ENCODE measurements at places on chromosomes 11 and 22.
A peak's percentile ranks its signal among the peaks of the same experiment; 100 is the strongest.

DNA sequence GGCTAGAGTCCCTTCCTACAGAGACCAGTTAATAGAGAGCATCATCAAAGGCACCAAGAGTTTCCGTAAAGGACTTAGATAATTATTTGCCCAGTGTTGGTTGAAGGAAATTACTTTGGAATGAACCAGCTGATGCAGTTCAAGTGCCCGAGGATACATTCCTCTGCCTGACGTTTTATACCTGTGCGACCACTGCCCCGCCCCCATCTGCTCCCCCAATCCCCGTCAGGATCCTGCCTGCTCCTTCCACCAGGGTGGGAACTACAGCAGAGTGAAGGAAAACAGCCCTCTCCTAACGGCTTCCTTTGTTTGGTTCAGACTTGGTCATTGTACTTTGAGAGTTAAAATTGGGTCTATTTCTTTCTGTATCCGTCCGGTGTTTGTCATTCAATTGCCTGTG is 761.5 kb downstream of the NTM start:
- DNase-seq, result no peak

DNA sequence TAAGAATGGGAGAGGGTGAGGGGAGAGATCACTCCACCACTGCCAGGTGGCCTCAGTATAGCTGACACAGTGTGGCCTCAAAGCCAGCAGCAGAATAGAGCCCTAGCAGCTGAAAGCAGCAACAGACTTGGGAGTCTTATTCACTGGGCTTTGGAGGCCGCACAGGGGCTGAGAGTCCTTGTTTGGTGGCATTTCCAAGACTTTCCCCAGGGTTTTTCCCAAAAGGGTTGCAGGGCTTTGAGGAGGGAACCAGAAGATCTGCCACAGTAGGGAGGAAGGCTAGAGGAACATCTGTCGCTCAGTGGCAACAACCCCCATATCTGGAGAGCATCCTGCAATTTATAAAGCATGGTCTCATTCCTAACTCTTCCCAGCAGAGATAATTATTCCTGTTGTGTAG is 35.0 kb upstream of the RCN1 start:
- DNase-seq, result no peak

DNA sequence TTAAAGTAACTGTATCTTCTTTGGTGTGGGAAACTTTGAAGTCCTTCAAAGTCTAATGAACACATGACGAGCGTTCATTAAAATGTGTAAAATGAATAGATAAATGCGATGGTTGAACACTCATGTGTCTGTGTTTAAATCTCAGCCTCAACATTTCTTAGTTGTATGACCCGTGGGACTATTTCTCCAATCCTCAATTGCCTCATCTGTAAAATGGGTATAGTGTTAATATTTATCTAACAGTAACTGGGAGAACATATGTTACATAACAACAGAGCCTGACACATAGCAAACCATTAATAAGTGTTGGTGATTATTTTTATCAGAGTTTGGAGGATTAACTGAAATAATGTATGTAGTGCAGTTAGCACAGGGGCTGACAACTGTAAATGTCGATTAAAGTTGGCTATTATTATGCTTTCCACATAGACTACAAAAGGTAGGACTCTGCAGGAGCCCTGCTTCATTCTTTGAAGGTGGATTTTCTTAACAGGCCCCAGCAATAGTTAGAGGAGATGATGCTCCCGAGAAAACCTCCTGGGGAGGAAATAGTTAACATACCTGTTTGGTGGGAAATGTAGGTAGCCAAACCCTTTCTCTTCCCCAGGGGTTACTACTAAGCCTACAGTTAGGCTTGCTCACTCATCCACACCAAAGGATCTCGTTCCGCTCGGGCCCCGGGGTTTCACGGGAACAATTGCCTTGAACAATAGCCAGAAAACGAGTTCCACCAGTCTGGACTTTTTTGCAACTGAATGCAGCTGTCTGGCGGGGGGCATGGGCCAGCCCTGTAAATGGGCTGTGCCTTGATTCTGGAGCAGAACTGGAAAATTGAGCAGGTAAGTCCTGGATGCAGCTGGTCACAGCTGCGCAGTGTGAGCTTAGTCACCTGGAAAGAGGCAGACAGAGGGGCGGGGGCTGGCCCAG is 133.4 kb downstream of the DBX1 start:
- no peak for DNase-seq

DNA sequence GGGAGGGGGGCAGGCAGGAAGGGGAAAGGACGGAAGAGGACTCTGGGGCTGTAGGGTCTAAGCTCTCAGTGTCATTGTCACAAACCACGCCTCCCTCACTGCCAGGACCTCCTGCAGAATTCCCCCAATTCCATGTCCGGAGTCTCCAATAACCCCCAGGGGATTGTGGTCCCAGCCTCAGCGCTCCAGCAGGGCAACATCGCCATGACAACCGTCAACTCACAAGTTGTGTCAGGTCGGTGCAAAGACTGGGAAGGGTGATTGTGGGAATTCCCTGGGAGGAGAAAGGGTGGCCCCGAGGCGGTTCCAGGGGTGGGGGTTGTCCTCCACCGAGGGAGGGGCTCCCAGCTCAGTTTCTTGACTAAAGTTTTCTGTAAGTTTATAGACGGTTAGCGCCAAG is 86.0 kb downstream of the FEZ1 start:
- DNase-seq, result no peak

GRCh38 chr11:76724171-76724768 is 53.7 kb upstream of the LRRC32 start:
- no peak for DNase-seq

- no peak for DNase-seq
These were observed 11.4 kb downstream of the PAX6 start for GRCh38 chr11:31799435-31800397.

DNA sequence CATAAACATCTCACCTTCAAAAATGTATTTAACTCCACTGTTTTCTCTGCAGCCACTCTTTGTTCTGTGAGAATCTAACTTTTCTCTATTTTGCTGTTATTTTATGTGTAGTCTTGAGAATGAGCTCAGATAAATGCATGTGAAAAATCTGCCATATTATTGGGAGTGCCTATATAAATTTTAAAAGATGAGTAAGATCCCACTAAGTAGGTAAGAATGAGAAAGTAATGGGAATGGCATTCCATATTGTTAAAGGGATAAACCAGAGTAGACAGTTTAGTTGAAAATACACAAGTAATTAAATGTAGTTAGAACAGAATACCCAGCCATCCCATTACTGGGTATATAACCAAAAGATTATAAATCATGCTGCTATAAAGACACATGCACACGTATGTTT is 817.2 kb downstream of the FAM181B start:
- DNase-seq, result no peak

DNA sequence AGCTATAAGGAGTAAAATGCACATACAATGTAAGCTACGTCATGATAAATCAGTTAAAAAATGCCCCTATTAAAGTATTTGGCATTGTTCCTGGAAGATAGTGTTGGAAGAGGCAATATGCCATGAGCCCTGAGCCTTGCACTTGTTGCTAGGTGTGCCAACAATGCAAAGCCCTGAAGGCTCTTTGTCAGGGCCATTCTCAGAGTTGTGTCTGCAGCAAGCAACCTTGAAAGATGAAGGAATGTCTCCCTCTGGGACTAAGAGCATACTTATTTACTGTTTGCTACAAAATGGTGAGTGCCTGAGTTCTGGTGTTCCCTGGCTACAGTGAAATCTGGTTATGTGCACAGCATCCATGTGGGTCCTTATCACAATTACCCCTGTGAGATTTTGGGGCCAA is 322.3 kb upstream of the FAT3 start:
- no peak for DNase-seq

GRCh38 chr11:32987851-32988250 is 27.8 kb upstream of the DEPDC7 start:
- no peak for DNase-seq

- no peak for DNase-seq
These were observed 1.5 kb downstream of the RPS6KA4 start for GRCh38 chr11:64360448-64360921.

DNA sequence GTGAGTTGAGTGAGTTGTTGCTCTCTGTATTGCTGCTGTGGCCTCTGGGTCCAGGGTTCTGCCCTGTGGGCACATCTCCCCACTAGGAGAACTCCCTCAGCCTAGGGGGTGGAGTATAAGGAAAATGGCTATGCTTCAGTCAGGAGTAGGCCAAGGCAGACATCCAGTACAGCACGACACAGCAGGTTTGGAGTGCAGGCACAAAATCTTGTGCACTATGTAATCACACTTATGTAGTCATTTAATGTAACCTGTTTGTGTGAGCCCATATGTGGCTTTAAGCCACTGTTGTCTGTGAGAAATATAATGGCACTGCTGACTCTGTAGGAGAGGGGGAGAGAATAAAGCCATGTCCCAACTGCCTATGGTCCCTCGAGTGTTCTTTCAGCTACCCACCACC is 90.1 kb downstream of the CCDC83 start:
- no peak for DNase-seq

DNA sequence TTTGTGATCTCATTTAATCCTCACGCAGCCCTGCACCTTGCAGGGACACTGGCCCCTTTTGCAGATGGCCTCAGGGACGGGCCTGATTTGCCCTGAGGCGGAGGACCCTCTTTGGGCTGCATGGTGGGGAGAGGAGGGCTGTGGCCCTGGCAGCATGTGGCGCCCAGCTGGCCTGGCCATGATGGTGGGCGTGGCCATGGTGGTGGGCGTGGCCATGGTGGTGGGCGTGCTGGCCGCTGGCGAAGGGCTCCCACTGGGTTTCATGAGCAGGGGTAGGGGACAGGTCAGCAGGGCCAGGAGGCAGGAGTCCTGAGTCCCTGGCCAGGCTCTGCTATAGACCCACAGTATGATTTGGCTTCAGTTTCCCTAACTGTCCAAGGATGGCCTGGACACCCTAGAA is 13.1 kb downstream of the WNT11 start:
- DNase-seq, result no peak

- no peak for DNase-seq
These were observed 38.4 kb upstream of the THY1 start for GRCh38 chr11:119461229-119461963.

DNA sequence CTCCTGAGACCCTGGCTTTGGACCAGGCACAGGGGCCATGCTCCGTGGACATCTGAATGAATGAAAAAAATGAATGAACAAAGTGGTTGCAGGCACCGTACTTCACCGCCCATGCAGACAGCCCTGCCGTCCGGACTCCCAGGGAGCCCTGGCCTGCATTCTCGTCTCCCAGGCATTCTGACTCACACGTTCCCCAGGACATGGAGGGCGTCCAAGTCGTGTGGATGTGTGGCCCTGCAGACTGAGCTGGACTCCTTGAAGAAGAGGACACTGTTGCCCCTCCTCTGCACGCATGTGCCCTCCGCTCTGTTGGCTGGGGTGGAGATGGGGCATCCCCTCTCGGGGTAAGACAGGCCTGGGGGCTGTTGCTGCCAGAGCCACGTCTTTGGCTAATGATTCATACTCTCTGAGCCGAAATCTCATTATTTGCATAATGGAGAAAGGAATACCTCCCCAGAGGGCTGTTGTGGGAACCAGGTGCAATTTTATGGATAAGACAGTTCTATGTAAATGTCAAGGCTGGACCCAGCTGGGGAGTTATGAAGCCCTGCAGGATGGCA is 49.7 kb downstream of the RTL6 start:
- DNase-seq, result no peak

GRCh38 chr11:8283465-8284230 is 20.0 kb upstream of the LMO1 start:
- no peak for DNase-seq

DNA sequence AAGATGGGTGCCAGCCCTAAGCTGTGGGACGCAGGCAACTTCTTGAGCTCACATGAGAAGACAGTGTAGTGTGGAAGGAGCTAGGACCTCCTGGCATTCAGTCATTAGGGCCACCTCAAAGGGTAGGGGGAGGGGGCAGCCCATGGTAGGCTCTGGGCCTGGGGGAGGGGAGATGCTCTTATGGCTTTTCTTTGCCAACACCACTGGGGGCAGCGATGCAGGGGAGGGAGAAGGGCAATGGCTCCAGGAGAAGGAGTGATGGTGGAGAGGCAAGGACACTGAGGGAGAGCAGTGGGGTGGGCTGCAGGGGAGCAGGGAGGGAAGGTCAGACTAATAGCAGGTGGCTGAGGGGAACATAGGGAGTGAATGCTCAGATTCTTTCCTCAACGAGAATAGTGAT is 63.3 kb upstream of the SUSD2 start:
- DNase-seq, result no peak

- peak; percentile 80 for DNase-seq
These were observed 3.9 kb downstream of the SH3BP1 start for GRCh38 chr22:37643225-37643847.

DNA sequence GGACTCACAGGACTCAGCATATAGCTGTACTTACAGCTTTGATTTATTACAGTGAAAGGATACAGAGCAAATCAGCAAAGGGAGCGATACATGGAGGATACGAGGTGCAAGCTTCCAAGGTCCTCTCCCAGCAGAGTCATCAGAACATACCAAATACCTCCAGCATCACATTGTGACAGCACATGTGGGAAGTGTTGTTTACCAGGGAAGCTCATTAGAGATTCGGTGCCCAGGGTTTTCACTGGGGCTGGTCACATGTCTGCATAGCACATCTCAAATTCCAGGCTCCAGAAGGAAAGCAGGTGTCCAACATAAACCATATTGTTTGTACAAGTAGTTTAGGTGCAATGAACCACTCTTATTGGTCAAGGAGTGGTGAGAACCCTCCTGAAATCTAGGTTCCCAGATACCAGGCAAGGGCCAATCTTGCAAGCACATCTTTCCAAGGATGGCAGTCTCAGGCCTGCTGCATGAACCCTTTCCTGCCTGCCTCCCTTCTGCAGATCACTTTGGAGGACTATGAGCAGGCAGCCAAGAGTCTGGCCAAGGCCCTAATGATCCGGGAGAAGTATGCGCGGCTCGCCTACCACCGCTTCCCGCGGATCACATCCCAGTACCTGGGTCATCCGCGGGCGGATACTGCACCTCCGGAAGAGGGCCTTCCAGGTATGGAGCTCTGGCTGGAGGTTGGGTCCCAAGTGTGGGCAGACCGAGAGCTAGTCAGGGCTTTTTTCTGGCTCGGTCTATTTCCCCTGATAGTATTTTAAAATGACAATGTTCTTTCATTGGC is 26.7 kb downstream of the AMPD3 start:
- DNase-seq, result no peak

- DNase-seq, result no peak
These were observed 113.5 kb upstream of the IGLL5 start for GRCh38 chr22:22773979-22774604.

- DNase-seq, result no peak
These were observed 1.2 kb upstream of the HSPA8 start for GRCh38 chr11:123062892-123063825.

DNA sequence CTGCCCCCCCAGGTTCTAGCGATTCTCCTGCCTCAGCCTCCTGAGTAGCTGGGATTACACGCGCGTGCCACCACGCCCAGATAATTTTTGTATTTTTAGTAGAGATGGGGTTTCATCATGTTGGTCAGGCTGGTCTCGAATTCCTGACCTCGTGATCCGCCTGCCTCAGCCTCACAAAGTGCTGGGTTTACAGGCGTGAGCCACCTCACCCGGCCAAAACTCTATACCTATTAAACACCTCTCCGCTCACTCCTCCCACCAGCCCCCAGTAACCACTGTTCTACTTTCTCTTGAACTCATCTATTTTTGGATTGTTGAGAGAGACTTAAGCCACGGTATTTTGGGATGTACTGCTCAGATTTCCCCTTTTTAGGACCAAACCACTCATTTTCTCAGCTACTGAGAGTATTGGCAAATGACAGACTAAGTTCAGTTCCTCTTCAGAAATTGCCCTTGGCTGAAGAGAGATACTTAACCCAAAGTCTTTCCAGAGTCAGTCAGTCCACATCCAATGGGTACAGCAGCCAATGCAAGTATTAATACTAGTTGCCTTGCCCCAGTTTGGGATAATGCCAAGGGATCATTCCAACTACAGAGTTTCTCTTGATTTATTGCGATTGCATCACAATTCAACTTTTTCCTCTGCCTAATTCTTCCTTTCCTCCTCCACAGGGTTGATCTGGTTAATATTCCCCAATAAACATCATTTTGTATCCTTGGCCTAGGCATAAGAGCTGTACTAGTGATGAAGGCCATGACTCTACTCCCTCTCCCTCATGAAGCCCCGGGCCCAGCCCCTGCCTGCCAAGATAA is 36.8 kb upstream of the CSTF3 start:
- no peak for DNase-seq
